ENCODE measurements at places on chromosomes 5 and 9.

DNA sequence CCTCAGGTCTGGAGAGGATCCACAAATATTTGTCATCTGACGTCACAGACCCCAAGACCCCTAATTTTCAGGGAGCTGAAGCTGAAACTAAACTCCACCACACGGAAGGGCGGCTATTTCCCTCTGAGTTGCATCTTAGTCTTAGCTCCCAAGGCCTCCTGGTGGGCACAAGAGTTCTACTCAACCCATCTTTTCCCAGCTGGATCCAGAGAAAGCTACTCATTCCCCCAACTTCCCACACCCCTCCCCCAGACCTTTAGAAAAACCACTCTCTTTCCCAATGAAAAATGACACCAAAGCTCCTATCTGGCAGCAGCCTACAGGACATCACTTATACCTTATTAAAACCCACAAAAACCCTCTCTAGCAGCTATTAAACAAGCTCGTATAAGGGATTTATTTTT, 67.1 kb upstream of the SLC1A1 start:
- no peak for DNase-seq

GRCh38 chr5:131769336-131769735, 27.5 kb downstream of the FNIP1 start:
- no peak for DNase-seq

- DNase-seq = no peak
Measured at GRCh38 chr5:90997082-90997481, 386.0 kb downstream of the ARRDC3 start.

GRCh38 chr9:72979405-72980100, 26.7 kb upstream of the ALDH1A1 start:
- no peak for DNase-seq

- peak; percentile 66 for DNase-seq
Measured at GRCh38 chr5:170522211-170523141, 18.7 kb downstream of the KCNIP1 start.

Measured in GM03348 (cell line).